ENCODE measurements at places on chromosomes 13 and 19.

- DNase-seq, result no peak
These were observed 5.6 kb downstream of the ZNF507 start for GRCh38 chr19:32350987-32351348.

GRCh38 chr19:16611121-16611520 is 16.9 kb downstream of the MED26 start:
- DNase-seq, result no peak

- DNase-seq, result no peak
These were observed 1.1 kb downstream of the SAFB2 start for GRCh38 chr19:5621311-5621944.

DNA sequence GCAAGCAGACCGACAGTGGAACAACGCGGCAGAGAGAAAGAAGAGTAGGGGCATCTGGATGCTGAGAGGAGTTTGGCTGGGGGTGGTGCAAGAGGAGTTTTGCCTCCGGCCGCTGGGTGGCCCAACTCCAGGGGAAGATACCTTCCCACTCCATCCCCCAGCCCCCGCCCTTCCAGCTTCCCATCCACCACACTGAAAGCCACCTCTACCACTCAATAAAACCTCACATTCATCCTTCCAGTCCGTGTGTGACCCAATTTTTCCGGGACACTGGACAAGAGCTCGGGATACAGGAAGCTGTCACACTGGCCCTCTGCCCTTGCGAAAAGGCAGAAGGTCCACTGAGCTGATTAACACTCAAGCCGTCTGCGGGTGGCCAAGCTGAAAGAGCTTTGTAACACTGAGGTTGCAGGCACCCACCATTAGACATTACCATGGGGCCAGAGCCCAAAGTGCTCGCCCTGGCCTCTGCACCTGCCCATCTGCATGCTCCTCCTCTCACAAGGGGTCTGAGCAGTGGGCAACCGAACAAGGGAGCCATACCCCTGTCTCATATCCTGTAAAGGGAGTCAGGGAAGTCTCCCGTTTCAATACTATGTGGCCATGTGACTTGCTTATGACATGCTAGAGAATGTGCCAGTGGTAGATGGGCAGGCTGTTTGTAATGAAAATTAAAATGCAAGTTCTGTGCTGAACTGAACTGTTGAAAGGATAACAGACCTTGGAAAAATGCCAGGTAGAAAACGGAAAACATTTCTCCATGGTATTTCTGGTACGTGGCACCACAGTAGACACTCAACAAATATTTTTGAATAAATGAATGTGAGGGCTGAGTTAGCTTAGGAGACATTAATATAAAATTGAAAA is 205.1 kb upstream of the STARD13 start:
- DNase-seq, result no peak

DNA sequence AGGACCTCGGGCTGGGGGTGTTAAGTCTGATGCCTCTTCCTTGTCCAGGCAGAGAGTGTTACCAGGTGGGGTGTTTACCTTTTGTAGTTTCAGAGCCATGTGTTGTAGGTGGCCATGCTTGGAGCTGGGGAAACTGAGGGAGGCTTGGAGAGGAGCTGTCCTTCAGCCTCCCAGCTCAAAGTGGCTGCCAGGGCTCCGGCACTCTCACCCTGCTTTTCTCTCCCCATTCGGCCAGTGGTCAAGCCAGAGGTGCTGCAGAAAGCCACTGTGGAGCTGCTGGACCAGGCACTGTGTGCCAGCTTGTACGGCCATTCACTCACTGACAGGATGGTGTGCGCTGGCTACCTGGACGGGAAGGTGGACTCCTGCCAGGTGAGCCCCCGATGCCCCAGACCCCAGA is 17.4 kb downstream of the TIMM13 start:
- no peak for DNase-seq

DNA sequence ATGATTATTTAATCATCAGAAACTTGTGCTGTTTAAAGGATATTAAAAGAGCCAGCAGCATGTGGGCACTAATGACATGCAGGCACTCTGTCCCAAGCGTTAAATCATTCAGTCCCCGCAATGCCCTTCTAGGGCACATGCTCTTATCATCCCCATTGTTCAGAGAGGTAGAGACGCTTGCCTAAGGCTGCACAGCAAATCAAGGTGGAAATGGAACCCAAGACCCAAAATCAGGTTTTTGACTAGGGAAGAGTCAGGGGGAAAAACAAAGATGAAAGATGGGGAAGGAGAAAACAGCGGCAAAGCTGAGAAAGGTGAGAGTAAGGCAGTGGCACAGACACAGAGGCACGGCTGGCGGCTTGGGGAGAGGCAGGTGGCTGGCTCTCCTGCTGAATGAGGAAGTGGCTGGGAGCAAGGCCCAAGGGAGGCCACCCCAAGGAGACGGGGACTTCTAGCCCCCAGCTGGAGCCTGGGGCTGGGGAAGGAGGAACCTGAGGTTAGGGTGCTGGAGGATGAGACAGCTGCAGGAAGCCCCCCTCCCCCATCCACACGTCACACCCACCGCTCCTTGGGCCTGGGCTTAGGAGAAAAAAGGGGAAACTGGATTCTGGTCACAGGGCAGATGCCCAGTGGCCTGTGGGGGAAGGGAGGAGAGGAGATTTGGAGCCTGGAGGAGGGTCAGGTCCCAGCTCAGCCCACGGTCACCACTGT is 1.0 kb upstream of the TYROBP start:
- no peak for DNase-seq

All from activated CD4-positive, alpha-beta T cell treated with anti-CD3 and anti-CD28 coated beads, Interleukin-2, amount 50 U/mL, for 16 hours (primary cell).